ENCODE measurements at places on chromosomes 12 and 14.
A peak's percentile ranks its signal among the peaks of the same experiment; 100 is the strongest.

GRCh38 chr14:30389877-30390385 lies 169.0 kb upstream of the G2E3 start:
- DNase-seq, result no peak

DNA sequence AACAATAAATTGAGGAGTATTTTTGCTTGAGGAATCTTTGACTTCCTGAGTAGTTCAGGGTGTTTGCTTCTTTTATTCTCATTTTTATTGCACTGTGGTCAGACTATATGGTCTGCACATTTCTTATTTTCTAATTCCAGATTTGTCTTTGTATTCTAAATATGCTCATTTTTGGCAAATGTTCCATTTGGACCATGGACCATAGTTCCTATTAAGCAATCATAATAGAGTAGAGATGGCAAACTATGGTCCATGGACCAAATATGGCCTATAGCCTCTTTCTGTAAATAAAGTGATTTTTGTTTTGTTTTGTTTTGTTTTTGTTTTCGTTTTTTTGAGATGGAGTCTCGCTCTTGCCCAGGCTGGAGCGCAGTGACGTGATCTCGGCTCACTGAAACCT lies 2.1 kb downstream of the GPRC5A start:
- DNase-seq, result no peak

- DNase-seq, result no peak
Measured at GRCh38 chr12:102955926-102956737, 1.3 kb upstream of the ASCL1 start.

DNA sequence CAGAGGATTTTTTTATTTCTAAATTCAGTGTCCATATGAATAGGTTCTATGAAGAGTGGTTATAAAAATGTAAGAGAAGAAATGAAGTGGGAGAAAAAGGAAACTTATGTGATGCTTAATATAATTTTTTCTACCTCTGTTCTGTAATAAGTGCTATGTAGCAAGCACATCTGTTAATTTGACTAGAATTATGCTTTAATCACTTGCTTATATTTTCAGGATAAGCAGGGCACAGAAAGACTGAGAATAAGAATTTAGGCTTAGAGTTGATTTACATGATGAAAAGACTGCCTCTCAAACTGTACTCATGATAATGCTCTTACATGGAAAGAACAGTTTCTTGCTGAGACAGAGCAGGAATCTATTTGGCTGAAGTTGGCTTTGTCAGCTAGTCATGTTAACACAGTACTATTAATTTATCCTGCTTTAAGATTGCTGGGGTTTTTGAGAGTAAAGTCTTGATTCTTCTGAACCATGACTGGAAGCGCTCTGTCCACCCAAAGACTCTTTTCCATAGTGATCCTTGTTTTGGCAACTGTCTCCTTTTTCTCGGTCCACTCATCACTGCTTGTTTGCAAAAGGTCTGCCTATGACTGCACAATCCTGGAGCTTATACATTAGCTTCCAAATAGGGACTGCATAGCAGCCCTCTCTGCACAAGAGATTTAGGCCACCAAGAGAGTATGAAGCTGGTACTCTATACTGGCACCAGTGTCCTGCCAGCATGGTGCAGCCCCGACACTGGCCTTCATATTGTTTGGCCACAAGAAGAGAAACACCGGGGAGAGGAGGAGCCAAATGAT lies 98.8 kb downstream of the AKAP6 start:
- DNase-seq, result no peak

- no peak for DNase-seq
Measured at GRCh38 chr14:95250936-95251335, 68.8 kb downstream of the CLMN start.

GRCh38 chr12:98595243-98595988 lies 1.9 kb downstream of the SLC25A3 start:
- DNase-seq, result no peak

DNA sequence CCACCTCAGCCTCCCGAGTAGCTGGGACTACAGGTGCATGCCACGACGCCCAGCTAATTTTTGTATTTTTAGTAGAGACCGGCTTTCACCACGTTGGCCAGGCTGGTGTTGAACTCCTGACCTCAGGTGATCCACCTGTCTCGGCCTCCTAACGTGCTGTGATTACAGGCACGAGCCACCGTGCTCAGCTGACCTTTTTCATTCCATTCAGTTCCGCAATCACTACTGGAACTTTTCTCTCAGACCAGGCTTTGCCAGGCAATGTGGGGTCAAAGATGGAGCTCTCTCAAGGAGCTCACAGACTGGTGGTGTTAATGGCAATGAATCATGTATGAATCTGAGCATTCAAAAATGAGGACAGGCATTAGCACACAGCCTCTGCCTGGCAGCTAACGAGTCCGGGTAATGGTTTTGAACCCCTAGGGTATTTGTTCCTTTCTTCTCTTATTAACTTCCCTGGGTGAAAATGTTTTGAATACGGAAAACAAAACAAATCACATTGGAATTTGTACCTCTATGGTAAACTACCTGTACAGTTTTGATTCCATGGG lies 9.4 kb upstream of the TCHP start:
- DNase-seq, result no peak

GRCh38 chr14:35861204-35861868 lies 35.2 kb downstream of the BRMS1L start:
- no peak for DNase-seq

DNA sequence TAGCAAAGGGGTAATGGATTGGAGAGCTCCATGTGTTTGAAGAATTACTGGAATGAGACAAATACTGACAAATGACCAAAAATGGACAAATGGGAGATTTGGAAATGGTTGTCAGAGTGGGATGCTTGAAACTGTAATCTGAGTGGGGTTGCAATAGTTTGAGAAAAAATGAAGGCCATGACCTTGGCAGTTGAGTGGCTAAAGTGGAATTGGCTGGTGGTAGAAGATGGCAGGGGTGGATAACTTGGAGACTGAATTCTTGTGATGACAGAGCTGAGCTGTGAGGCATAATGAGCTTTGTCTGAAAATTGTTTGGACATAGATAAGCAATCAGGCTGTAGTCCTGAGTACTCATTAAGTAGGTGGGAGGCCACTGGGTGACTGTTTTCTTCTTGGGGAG lies 222.5 kb upstream of the PRICKLE1 start:
- no peak for DNase-seq

DNA sequence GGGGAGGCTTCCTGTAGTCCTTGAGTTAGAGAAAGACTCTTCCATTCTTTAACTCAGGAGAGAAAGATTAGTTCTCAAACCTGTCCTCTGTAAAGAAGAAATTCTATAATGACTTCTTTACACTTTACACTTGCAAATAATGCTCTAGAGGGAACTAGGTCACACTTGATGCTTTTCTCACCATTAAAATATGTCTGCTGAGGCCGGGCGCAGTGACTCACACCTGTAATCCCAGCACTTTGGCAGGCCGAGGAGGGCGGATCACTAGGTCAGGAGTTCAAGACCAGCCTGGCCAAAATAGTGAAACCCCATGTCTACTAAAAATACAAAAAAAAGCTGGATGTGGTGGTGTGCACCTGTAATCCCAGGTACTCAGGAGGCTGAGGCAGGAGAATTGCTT lies 6.3 kb downstream of the NTN4 start:
- no peak for DNase-seq

GRCh38 chr12:125954362-125954761 lies 889.1 kb downstream of the AACS start:
- no peak for DNase-seq

DNA sequence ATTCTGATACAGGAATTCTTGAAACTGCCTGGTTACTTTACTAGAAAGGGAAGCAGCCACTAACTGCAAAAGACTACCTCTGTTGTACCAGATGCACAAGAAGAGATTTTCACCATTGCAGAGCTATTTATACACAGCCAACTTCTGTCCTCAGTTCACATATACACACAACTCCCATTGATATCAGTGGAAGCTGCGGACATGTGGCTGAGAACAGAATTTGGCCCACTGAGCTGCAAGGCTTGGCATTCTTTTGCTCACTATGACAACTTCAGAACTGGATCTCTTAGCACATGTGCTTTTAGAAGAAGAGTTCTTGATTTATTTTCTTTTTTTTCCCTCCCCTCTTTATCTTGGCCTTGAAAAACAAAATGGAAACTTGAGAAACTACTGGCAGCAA lies 28.3 kb downstream of the PTPRO start:
- DNase-seq, result no peak

- no peak for DNase-seq
Measured at GRCh38 chr14:81632157-81632556, 98.5 kb upstream of the SEL1L start.

DNA sequence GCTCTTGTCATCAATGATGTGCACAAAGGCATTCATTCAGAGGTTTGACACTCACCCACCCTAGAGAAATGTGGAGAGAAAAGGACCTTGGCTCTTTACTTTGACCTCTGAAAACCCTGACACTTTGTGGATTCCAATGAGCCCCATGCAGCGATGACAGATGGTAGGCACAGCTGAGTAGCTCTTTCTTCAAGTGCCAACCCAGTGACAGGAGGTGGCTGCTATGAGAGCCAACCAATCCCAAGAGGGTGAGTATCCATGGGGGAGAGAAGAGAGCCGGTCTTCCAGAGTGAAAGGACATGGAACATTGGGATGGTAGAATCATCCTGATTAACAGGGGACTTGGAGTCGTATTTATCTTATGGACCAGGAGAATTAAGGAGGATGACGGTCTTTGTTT lies 17.8 kb downstream of the SLC8A3 start:
- no peak for DNase-seq

DNA sequence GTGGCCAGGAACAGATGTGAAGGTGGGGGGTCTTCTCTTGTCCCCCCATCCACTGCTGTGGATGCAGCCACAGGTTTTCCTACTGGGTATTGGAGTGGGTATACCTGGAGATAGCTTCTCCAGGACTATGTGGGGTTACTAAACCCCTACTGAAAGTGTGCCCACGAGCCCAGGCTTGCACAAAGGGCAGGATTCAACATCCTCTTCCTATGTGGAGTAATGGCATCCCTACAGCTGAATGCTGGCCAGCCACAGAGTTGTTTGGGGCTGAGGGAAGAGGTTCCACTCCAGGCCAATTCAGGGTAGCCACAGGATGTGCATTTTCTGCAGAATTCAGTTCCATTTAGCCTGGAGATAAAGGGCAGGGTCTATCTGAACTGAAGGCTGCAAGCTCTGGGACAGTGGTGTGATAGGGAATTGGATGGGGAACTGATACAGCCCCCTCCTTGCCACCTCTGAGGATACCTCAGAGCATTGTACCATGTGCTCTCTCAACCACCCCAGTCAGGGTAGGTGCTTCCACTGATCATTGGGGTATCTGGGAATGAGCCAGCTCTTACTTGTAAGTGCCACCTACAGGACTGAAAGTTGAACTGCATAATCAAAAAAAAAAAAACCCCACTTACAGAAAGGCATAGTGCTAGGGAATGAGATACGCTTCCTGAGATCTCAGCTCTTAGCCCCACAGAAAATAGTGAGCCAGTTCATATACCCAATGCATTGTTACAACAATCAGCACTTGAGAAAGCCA lies 187.1 kb downstream of the KITLG start:
- peak; percentile 34 for DNase-seq

DNA sequence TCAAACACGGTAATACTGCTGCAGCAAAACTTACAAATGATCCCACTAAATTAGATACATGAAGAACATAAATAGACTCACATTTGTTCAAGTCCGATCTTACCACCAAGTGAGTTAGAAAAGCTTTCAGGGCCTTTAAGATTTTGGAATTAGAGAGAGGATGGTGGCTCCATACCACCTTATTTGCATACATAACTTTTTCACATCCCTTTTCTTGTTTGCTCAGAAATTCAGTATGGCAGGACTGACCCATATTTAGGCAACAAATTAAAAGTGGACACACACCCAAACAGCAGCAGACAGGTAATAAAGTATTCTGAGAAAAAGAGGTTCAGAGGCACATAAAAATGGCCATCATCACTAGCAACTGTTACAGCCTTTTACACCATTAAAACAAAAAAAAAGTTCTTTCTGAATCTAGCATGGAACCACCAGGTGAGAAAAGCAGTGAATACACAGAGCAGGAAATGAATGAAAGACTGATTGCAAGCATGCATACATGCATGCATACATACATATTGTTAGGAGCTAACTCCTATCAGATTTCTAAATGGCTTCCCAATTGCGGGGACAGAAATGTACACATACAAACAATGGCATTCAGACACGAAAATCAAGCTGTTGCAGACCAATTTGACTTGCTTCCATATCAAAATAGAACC lies 23.3 kb downstream of the STXBP6 start:
- DNase-seq, result no peak

- peak; percentile 73 for DNase-seq
Measured at GRCh38 chr12:122888232-122888752, 7.6 kb downstream of the VPS37B start.

GRCh38 chr14:30600922-30601918 lies 20.9 kb upstream of the SCFD1 start:
- no peak for DNase-seq

DNA sequence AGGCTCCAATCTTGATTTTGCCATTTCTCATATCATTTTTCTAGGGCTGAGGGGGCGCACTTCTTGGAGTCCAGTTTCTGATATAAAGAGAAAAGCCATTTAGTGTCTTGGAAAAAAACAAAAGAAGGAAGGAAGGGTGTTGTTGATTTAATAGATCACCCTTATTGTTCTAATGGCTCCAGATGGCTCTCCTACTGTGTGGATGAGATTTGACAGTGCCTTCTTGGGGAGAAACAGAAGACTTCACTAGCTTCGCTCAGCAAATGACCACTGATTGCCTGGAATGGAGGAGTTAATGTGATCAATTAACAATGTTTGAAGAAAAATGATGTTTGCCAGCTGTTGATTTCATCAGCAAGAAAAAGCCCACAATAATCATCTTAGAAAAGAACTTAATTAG lies 216.2 kb downstream of the APAF1 start:
- no peak for DNase-seq

DNA sequence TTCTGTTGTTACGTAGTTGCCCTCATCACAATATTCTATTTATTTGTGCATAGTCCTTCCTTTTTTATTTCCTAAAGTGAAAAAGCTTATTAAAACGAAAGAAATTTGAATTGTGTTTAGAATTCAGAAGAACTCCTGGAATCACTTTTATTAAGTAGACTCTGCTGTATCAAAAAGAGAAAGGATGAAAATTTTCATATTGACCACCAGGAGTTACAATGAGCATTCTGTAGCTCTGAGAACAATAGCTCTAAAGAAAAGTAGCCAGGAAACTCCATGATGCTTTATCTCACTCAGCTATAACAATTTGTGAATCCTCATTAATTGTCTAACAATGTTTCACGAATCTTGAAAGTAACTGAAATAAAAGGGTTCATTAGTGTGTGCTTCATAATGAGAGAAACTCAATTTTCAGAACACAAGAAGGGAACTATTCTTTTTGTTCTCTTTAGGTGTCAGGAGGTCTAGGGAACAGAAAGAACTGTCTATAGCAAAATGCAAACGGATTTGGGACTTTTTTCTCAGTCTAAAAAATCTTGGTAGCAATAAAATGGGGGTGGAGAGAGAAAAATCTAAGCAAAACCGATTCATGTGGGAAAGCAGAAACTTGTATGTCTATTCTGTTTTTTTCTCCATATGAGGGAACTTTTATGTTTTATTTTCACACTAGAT lies 19.3 kb downstream of the ASCL1 start:
- no peak for DNase-seq
